ENCODE measurements at places on chromosomes 11 and 22.
A peak's percentile ranks its signal among the peaks of the same experiment; 100 is the strongest.

- DNase-seq: no peak
These were observed 30.5 kb downstream of the TMPRSS5 start for GRCh38 chr11:113675565-113675964.

DNA sequence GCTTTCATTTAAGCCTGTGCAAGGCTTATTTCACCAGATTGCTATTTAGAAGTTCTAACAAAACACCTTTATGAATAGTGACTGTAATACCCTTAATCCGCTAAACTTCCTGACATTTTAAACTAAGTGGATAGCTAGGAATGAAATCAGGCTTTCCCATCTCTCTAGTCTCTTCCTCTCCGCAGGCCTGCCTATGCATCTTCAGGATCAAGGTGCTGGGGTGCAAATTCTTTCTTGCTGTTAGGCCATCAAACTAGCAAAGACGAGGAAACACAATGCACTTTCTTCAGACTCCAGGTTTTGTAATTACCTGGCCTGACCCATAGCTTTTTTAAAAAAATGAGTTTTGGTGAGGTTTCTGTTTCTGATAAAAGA is 149.4 kb downstream of the DBX1 start:
- no peak for DNase-seq

DNA sequence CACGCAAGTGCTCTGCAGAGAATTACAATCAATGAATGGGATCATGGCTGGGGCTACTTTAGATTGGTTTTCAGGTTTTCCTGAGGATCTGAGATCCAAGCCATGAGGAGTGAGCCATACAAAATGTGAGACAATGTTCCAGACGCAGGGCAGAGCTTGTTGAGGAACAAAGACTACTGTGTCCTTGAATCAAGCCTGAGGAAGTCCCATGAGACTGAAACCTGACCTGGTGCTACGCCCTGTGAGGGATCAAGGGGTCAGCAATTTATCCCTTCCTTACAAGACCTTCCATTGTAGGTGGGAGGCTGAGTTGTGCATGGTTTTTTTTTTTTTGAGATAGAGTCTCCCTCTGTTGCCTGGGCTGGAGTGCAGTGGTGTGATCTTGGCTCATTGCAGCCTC is 2.1 kb downstream of the INCENP start:
- DNase-seq: no peak

DNA sequence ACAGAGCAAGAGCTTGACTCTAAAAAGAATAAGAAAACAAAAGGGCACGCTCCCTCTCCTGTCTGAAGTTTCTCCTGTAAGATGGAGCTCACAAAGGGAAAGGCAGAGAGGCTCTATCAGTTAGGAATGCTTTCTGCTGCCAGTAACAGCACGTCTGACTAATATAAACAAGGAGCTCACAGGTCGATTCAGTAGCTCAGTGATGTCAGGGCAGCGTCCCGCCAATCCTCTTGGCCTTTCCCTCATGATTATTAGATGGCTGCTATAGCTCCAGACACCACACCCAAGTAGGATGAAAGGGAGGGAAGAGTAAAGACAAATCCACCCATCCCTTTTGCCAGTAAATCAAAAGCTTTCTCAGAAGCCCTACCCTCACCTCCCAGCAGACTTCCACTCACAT is 51.3 kb upstream of the HMGXB4 start:
- no peak for DNase-seq

- DNase-seq: no peak
These were observed 7.9 kb downstream of the FEN1 start for GRCh38 chr11:61800331-61801281.

DNA sequence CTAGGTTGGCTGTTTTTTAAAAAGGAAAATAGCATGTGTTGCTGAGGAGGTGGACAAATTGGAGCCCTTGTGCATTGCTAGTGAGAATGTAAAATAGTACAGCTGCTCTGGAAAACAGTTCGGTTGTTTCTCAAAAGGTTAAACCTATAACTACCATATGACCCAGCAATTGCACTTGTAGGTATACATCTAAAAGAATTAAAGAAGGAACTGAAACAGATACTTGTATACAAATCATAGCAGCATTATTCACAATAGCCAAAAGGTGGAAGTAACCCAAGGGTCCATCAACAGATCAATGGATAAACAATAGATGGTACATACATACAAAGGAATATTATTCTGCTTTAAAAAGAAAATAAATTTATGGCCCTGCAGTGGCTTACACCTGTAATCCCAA is 111.4 kb downstream of the CSTPP1 start:
- no peak for DNase-seq

GRCh38 chr11:77278595-77279506 is 22.6 kb downstream of the GDPD4 start:
- no peak for DNase-seq

GRCh38 chr11:66221726-66222236 is 46.7 kb upstream of the RAB1B start:
- no peak for DNase-seq

- no peak for DNase-seq
These were observed 72.9 kb downstream of the PIWIL4 start for GRCh38 chr11:94639901-94640721.

DNA sequence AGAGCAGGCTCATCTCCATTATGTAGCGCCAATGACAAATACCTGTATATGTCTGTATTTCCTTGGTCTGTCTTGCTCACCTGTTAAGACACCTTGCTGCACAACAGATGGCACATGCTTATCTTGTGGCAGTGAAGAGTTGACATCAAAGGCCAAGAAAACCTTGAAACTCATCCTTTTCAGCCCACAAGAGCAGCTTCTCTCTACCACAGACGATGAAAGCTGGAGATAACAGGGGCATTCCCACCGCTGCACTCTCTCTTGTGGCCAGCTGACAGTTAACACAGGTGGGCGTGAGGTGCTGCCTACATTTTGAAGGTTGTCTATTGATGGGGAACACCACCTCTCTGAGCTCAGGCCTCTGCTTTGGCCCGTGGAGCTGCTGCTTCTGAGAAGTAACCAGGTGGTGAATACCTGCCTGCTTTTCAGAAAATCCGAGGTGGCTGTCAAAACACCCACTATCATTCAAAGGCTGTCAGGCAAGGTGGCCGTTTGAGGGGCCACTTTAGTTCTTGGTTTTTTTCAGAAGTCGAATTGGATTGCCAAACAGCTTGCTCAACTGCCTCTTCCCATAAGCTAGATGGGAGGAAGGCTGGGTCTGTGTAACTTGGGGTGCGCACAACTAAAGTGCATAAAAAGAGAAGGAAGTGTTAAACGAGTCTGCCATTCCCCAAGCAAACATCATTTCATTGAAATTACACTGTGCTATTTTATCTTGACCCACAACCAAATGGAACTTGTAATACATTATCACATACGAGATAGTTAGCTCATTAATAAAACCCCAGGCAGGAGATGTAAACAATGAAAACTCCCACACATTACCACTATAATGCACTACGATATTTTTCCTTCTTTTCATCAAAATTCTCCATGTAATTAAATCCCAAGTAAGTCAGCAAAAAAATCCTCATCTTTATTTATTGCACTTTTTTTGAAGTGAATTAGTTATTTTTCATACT is 87.1 kb upstream of the RAG2 start:
- DNase-seq: no peak

- no peak for DNase-seq
These were observed 167.6 kb downstream of the WT1 start for GRCh38 chr11:32267679-32268187.

GRCh38 chr11:92890846-92891245 is 78.6 kb upstream of the MTNR1B start:
- DNase-seq: no peak

DNA sequence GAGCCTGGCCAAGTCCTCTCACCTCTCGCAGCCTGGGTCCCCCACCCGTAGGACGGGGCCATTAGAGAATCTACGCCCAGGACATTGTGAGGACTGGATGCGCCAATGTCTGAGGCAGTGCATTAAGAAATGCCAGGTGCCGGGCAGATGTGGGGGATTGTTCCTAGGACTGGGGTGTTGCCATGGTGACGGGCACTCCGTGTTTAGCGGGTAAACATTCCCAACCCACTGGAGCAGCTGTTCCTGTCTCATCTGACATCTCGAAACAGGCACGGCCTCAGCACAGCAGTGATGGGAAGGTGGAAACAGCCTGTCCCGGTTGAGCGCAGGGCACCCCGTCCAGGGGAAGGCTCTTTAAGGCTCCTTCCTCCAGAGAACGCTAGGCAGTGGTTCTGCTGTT is 99.6 kb upstream of the RTL6 start:
- DNase-seq: no peak

- no peak for DNase-seq
These were observed 2.8 kb upstream of the AMPD3 start for GRCh38 chr11:10452211-10452767.

DNA sequence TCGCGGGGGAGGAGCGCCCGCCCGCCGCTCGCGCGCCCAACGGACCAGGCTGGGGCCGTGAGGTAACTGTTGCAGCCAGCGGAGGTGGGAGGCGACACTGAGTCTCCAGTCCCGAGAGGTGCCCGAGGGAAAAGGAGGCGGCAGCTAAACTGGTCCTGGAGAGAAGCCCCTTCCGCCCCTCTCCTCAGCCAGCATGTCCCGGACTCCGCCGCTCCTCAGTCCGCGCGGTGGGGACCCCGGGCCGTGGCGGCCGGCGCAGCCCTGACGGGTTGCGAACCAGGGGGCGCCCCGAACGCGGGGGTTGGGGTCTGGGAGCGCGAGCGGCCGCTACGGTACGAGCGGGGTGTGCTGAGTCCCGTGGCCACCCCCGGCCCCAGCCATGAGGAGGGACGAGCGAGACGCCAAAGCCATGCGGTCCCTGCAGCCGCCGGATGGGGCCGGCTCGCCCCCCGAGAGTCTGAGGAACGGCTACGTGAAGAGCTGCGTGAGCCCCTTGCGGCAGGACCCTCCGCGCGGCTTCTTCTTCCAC is at the start of gene PDE3B:
Gene PDE3B, plus strand, starts transcription at position 108 of the 529 bp plus-strand sequence. Its CDS starts 272 bp downstream, at position 380.
- DNase-seq: peak; percentile 52

GRCh38 chr22:48300877-48301276 is 1526.8 kb downstream of the BRD1 start:
- no peak for DNase-seq

GRCh38 chr11:9575260-9576240 is 2.1 kb downstream of the WEE1 start:
- no peak for DNase-seq

DNA sequence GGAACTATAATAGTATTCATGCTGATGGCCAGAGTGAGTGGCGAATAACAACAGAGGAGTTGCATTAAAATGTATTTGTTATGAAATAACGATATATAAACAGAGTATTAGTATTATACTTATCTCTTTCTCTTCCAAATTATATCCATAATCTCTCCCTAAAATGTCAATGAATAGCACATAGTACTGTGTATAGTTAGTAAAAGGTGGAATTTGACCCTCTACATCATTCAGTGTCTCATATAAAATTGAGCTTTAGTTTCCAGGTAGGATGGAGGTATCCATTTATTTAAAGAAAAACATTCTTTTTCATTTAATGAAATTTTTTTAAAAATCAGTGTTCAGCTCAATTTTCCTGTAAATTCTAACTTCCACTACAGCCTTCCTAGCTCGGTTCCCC is 34.4 kb upstream of the TECTA start:
- no peak for DNase-seq

- peak; percentile 50 for DNase-seq
These were observed 5.4 kb upstream of the TXN2 start for GRCh38 chr22:36486619-36487384.

DNA sequence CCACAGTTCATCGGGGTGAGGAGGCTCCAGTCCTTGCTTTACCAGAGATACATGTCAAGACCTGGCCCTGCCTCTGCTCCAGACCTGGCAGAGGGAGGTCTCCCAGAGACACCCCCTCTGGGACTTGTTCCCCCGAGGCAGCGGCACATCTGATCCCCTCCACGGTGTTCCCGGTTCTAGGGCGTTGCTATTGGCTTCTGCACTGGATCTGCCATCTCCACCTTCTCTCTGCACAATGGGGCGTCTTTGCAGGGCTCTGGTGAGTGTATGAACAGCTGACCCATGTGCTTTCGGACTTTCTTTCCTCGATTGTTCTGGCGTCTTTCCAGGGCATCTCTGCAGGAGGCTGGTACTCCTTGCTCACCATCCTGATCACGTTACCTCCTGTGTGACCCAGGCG is 930.4 kb downstream of the TBC1D22A start:
- DNase-seq: no peak

DNA sequence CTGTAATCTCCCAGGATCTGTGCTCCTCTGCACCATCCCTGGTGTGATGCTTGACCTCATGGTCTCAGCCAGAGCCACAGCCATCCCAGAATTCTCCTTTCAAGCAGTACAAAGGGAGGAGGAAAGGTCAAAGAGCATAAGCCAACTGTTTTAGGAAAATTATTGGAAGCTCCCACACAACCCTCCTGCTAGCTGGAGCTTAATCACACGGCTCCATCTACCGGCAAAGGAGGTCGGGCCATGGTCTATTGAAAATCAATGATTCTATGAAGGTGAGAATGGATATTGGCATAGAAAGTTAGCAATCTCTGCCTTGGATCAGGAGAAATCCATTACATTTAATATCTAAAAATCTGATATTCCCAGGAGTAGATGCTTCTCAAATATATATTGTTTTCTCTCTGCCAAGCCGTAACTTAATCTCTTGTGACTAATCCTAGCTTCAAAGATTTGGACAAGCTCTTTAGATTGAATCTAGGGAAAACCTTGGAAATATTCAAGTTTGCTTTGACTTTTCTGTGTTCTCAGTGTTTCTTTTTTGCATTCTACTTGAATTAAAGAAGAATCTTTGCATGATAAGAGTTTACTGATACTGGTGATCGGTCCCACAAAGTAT is 259.6 kb downstream of the NTM start:
- DNase-seq: no peak

GRCh38 chr22:42878561-42879305 is 21.7 kb upstream of the ARFGAP3 start:
- DNase-seq: no peak

- no peak for DNase-seq
These were observed 31.0 kb upstream of the CHRM4 start for GRCh38 chr11:46422588-46422987.

DNA sequence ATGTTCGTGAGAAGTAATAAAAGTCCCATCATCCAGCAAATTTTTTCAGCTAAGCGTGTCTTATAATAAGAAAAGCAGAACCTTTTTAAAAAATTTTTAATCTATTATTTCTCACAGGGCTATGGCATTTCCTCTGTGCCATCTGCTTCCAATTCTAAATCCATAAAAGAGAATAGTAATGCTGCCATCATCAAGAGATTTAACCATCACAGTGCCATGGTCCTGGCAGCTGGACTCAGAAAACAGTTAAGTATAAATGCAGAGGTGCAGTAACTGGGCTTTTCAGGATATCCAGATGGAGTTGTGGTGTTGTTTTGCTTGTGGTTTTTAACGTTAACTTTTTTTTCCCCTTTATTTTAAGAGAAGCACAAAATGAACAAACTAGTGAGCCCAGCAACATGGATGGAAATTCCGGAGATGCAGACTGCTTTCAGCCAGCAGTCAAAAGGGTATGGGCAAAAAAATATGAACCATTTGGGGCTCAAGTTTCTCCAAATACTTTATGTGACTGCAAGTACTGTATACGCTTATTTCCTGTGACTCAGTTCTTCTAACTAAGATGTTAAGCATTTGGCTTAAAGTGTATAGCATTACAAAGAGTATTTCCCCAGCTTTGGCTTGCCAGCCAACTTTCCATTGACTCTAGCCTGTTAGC is 25.2 kb downstream of the GTF2H1 start:
- DNase-seq: no peak

- no peak for DNase-seq
These were observed 412.1 kb downstream of the METTL15 start for GRCh38 chr11:28520291-28520690.

Data from stimulated activated CD4-positive, alpha-beta T cell treated with anti-CD3 and anti-CD28 coated beads, Interleukin-1b, Interleukin-23, amount 100 ng/mL, for 4 hours (primary cell).